ENCODE measurements at places on chromosomes 5 and 9. TPM values are rescaled to one million over a fixed set of nuclear protein-coding genes. Genes with fewer than 3 reads are reported as not detected.

GRCh38 chr5:177373806-177374205 is 10.4 kb upstream of the SLC34A1 start:
- no peak for DNase-seq

DNA sequence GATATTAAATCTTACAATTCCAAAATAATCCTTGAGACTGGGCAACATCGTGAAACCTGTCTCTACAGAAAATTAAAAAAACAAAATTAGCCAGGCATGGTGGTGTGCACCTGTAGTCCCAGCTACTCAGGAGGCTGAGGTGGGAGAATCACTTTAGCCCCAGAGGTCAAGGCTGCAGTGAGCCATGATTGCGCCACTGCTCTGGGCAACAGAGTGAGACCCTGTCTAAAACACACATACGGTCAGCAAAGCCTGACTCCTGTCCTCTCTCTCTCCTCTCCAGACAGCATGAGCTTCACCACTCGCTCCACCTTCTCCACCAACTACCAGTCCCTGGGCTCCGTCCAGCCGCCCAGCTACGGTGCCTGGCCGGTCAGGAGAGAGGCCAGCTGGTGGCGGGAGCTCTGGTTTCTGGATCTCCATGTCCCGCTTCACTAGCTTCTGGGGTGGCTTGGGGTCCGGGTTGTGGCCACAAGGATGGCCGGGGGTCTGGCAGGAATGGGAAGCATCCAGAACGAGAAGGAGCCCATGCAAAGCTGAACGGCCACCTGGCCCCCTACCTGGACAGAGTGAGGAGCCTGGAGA is 9.0 kb upstream of the PDCL start:
- DNase-seq: no peak

The ITK gene
- not detected for polyA plus RNA-seq

The FAM153A gene
- polyA plus RNA-seq: not detected

The FOXD4 gene
- not detected for polyA plus RNA-seq

All from AG04450 (cell line).